Left ventricle myocardium inferior (tissue), 1 donor: ENCODE measurements at places on chromosomes 3 and 15. TPM values are rescaled to one million over a fixed set of nuclear protein-coding genes. Genes with fewer than 3 reads are reported as not detected.
A peak's percentile ranks its signal among the peaks of the same experiment; 100 is the strongest.

ZBTB20 gene
- 62.0 TPM for total RNA-seq

- H3K4me3 ChIP-seq: no peak overlapping the region
- no peaks in the 10 kb centered on the region for H3K36me3 ChIP-seq
- no peaks in the 10 kb centered on the region for H3K4me1 ChIP-seq
- no peak overlapping the region for H3K27ac ChIP-seq
- DNase-seq: no peak
- peaks cover 56% of the 10 kb centered on the region for H3K27me3 ChIP-seq
Measured at GRCh38 chr15:32643907-32644445, 2.5 kb downstream of the SCG5 start.

DNA sequence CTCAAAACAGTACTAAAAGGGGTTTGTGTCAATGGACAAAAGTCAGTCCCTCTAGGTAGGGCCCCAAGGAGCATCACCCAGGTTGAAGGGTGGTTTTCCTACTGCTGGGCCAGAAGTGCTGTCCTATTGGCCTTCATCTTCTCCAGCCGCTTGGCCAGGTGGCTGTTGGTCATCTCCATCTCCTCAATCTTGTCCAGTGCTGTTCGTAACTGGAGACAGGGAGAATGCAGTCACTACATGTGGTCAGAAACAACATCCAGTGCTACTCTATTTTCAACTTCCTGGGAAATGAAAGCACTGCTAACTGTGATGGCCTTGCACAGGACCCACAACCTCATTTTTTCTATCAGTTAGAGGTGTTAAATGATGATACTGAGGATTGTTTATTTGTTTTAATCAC, 60.4 kb downstream of the MLH1 start:
- no peak for DNase-seq
- peaks cover 69% of the 10 kb centered on the region for H3K36me3 ChIP-seq
- H3K27ac ChIP-seq: peak overlapping the region; percentile 89

- no peak overlapping the region for H3K4me3 ChIP-seq
- no peak overlapping the region for H3K27ac ChIP-seq
Measured at GRCh38 chr3:188124184-188124583, 29.8 kb upstream of the LPP start.

- no peaks in the 10 kb centered on the region for H3K36me3 ChIP-seq
- peak; percentile 76 for DNase-seq
- peak overlapping the region; percentile 59 for H3K27ac ChIP-seq
- H3K27me3 ChIP-seq: no peaks in the 10 kb centered on the region
- H3K4me3 ChIP-seq: peak overlapping the region; percentile 45
- peaks cover 33% of the 10 kb centered on the region for H3K4me1 ChIP-seq
Measured at GRCh38 chr3:56989169-56989976, 71.1 kb upstream of the SPATA12 start.

DNA sequence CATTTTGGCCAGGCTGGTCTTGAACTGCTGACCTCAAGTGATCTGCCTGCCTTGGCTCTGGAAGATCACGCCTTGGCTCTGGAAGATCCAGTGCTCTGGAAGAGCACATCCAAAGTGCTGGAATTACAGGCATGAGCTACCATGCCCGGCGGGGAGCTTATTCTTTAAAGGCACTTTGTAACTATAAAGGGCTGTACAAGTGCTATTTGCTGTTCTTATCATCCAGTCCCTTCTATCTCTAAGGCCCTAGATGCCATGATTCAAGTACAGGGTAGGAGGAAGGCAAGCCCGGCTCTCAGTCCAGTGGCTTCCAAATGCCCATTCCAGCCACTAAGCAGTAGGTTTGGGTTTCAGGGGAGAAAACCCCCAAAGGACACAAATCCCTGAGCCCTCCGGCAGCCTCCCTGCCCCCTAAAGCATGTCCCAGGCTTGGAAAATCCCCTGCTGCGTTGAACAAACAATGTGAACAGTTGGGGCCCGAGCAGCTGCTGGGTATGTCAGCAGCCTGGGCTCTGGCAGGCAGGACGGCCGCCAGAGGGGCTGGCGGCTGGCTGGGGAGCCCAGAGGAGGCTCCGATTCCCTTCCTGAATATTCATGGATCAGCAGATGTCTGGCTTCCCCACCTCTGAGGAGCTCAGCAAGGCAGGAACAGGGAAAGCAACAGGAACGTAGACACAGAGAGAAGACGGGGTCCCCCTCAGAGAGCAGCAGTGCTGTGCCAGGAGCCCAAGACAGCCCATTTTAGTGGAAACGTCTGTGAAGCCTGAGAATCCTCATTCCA, 7.7 kb downstream of the IGDCC4 start:
- peak overlapping the region; percentile 55 for H3K27ac ChIP-seq
- H3K4me3 ChIP-seq: no peak overlapping the region
- no peaks in the 10 kb centered on the region for H3K36me3 ChIP-seq
- peaks cover 28% of the 10 kb centered on the region for H3K4me1 ChIP-seq
- peak; percentile 49 for DNase-seq
- H3K27me3 ChIP-seq: peaks cover 60% of the 10 kb centered on the region

- DNase-seq: no peak
- no peaks in the 10 kb centered on the region for H3K36me3 ChIP-seq
- no peak overlapping the region for H3K27ac ChIP-seq
Measured at GRCh38 chr15:91114301-91114700, 14.2 kb downstream of the SV2B start.
